ENCODE measurements at places on chromosomes 3 and 15.

GRCh38 chr15:56058986-56059385, 65.6 kb upstream of the NEDD4 start:
- no peak for DNase-seq

GRCh38 chr3:23254282-23254681, 51.2 kb downstream of the UBE2E2 start:
- no peak for DNase-seq

GRCh38 chr3:53295410-53295809, 39.6 kb upstream of the TKT start:
- DNase-seq: no peak

GRCh38 chr3:175107231-175107630, 248.1 kb downstream of the NAALADL2 start:
- DNase-seq: no peak

DNA sequence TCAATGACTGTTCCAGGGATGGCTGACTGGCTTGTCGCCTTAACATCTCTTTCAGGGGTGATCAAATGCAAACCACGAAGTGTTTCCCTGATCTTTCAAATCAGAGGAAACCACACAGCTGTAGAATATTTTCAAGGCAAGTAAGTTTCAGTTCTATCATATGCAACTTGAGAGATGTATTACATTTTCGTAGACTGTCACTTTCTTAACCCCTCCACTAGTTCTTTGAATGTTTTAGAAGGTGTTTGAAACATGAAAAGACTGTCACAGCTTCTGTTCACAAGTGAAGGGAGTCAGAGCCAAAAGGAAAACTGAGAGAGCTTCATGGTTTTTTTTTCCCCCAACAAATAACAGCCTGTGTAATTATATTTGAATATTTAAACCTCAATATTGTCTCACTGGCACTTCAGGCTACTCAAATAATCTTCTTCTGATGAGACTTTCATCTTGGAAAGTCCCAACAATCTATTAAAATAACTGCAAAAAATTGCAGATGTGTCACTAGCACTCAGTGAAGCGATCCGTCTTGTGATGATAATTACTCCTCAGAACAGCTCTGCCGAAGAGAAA, 25.9 kb upstream of the CAPN7 start:
- no peak for DNase-seq
